Chondrocyte (in vitro differentiated cells): ENCODE measurements at places on chromosomes 1 and 21. TPM values are rescaled to one million over a fixed set of nuclear protein-coding genes. Genes with fewer than 3 reads are reported as not detected.

The LAMB3 gene
- 5.5 to 6.5 TPM (median 6.3 TPM) in 3 replicates for total RNA-seq

The FCGR3B gene
- total RNA-seq, result not detected in 3 replicates

The TSACC gene
- total RNA-seq, result not detected in 3 replicates

The HRNR gene
- not detected in 3 replicates for total RNA-seq

The CHAF1B gene
- total RNA-seq, result 2.6 to 7.9 TPM (median 3.6 TPM) in 3 replicates

The FCRLB gene
- total RNA-seq, result 0.28 to 0.35 TPM in 2 of 3 replicates, not detected in the other

The CFAP107 gene
- not detected in 3 replicates for total RNA-seq

The PAPPA2 gene
- 0.42 to 1.00 TPM (median 0.73 TPM) in 3 replicates for total RNA-seq

The SPRR1B gene
- not detected in 3 replicates for total RNA-seq

GRCh38 chr1:53511933-53512806 is 53.0 kb downstream of the DMRTB1 start:
- DNase-seq, result no peak

- DNase-seq, result no peak
Observed at GRCh38 chr21:26093122-26093521, 77.4 kb downstream of the APP start.

DNA sequence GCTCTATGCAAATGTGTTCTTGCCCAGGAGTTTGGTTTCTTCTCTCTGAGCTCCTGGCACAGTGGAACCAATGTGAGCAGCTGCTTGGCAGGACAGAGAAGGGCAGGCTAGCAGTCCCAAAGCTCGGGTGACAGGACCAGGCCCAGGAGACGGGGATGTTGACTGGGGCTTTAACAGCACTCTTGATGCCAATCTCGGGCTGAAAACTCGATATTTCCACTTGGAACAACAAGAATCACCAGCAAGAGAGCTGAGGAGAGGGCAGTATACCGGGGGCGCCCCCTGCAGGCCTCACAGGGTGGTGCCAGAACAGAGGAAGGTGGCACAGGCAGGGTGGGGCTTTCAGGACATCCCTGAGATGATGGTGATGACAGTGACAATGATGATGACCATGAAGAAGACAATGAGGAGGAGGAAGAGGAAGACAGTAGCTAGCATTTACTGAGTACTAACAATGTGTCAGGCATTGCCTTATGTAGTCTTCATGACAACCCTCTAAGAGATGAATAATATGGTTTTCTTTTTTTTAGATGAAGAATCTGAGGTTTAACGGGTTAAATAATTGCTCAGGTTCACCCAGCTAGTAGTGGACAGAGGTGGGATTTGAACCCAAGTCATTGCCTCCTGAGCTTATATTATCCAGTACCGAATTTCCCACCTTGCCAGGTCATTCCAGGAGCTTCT is 2.7 kb upstream of the KCNJ9 start:
- DNase-seq, result peak; percentile 37

GRCh38 chr1:62263006-62263813 is 56.0 kb downstream of the KANK4 start:
- no peak for DNase-seq

DNA sequence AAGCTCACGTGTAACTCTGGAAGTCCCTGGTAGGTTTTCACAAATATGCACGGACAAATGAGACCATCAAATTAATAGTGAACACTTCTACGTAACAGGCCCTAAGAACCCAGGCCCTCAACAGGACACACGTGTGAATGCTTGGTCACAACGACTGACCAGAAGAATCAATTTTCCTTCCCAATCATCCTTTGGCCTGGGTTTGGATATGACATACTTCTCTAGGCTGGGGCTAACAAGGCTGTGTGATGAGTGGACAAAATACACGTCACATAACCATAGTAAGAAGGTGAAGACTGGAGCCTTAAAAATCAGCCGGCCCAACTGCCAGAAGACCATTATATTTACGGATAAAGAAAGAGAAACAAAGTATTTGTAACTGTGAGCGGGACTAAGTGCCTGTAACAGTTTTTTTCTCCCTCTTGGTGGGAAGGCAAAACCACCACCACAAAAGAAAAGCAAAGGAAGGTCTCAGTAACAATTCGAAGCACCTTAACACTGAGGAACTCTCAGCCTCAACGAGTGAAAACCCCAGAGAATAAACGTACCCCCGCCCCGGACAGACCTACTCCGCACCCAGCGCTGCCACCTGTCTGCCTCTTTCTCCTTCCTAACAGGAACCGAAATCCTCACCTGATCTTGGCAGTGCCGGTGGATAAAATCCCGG is 450 bp downstream of the SDE2 start:
- no peak for DNase-seq

- DNase-seq, result no peak
Observed at GRCh38 chr1:115194506-115194905, 105.2 kb upstream of the TSPAN2 start.

DNA sequence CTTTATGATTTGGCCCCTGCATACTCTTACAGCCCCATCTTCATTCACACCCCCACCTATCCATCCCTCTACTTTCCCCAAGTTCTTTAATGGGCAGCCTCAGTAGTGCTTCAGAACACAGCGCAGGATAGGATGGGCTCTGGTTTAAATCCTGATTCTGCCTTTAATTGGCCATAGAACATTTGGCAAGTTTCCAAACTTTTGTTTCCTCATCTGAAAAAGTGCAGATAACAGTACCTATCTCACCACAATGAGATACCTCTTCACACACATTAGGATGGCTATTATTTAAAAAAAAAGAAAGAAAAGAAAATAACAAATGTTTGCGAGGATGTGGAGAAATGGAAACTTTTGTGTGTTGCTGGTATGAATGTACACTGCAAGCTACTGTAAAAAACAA is 142.5 kb upstream of the VANGL1 start:
- DNase-seq, result no peak

DNA sequence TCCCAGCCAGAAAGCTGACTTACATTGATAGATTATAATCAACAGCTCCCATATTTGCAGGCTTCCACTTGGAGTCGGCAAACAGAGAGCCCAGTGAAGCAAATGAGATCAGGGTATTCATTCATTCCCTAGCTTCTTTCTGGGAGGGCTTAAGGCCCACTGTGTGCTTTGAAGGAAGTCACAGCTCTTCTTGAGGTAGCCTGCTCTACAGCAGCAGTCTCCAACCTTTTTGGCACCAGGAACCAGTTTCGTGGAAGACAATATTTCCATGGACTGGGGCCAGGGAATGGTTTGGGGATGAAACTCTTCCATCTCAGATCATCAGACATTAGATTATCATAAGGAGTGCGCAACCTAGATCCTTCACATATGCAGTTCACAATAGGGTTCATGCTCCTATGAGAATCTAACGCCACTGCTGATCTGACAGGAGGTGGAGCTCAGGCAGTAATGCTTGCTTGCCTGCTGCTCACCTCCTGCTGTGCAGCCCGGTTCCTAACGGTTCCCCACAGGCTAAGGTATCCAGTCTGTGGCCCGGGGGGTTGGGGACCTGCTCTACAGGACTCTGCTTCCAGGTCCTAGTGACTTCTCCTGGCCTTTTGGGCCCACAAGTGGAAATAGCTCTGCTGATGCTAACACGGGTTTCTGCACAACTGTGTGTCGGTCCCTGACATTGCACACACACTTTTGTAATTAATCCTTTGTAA is 13.7 kb upstream of the ADAM30 start:
- no peak for DNase-seq

DNA sequence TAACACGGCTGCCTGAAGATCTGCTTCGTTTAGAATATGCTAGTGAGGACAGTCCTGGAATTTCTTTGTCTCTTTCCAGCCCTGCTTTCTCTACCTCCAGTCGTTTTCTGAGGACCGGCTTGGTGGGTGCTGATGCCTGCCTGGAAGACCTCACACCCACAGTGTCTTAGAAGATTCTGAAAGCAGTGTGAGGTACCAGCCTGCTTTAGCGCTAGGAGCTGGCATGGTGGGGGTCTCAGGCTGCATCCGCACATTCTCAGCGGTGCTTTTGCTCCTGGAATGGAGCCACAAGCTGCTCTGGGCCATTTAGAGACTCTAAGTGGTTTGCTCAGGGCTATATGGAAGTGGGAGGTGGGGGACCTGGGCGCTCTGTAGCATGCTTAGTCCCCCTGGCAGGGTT is 61.4 kb downstream of the CD247 start:
- no peak for DNase-seq

DNA sequence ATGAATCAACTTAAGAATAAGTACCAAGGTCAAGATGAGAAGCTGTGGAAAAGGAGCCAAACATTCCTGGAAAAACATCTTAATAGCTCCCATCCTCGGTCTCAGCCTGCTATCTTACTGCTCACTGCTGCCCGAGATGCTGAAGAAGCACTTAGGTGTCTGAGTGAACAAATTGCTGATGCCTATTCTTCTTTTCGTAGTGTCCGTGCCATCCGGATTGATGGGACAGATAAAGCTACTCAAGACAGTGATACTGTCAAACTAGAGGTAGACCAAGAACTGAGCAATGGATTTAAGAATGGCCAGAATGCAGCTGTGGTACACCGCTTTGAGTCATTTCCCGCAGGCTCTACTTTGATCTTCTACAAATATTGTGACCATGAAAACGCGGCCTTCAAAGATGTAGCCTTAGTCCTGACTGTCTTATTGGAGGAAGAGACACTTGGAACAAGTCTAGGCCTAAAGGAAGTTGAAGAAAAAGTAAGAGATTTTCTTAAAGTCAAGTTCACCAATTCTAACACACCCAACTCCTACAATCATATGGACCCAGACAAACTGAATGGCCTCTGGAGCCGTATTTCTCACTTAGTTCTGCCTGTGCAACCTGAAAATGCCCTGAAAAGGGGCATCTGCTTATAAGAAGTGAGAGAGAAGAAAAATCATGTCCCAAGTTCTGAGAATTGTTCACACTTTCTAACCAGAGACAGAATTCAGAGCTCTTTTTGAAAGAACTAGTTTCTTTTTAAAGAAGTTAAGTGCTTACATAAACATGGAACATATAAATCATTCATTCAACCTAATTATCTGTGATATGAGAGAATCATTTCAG is 35.7 kb downstream of the TOR1AIP1 start:
- no peak for DNase-seq

- no peak for DNase-seq
Observed at GRCh38 chr1:107946794-107947193, 18.2 kb downstream of the VAV3 start.

DNA sequence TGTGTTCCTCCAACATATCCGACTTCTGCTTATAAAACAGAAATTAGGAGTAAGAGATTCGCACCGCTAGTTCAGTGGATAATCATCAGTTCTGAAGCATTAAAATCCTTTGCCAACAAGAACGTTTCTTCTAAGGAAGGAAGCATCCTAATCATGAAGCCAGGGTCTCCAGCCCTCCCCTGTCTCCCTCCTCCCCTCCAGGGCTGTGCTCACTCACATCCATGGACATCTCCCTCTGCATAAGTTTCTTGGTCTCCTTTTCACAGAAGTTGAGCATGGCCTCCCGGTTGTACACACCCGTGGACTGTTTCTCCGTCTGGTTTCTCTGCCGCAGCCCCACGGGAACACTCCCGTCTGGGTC is 505 bp downstream of the LMOD1 start:
- no peak for DNase-seq

DNA sequence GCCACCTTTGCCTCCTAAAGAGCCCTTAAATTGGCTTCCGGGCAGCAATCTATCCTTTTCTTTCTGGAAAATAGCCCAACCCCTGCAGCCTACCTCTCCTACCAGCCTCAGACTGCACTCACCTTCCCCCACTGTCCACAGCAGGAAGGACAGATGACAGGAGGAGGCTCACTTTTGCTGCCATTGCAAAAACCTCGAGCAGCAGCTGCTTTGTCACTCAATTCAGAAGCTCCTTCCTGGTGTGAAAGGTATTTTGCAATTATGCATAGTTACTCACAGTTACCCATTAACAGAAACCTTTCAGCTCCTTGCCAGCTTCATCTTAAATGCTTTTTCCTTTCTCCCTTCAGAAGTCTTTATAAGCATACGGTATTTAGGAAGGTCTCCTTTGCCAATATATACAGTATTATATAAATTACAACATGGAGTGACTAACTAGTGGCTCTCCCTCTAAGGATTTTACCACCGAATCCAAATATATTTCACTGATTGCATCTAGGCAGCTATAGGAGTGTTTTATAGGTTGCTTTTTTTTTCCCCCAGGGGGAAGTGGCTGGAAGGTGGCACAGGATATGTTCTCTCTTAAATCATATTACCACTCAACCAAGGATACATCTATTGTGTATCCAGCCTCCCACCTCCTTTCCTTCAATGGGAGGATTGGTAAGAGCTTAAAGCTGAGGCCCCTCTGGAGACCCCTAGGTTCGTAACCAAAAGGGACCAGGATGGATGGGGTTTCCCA is 142.1 kb upstream of the IPO9 start:
- DNase-seq, result no peak

DNA sequence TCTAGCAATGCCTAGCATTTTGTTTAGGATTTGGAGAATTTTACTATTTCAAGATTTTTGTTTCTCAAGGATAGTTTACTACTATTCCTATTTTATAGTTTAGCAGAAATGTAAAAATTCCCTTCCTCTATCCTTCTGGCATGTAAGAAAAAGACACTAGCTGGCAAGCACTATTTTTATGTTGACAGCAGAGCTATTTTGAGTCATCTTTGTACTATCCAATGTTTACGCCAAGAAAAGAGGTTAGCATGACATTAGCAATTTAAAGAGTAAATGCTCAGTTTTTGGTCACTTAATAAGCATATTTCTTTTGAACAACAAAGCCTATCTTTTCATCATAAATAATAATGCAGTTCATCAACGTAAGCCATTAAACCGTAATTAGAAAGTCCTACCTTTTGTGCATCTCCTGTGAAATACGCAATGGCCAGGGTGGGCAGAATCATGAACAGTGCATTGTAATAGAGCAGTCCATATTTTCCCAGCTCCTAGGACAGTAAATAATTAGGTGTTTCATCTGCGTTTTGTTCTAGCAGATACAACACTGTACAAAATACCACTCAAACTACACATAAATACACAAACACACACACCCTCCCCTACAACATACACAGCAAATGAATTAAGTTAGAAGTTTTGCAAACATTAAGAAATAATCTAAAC is 12.0 kb downstream of the SLC35D1 start:
- DNase-seq, result no peak

- DNase-seq, result no peak
Observed at GRCh38 chr1:209302779-209303568, 280.5 kb upstream of the CAMK1G start.

GRCh38 chr1:183296782-183297181 is 110.7 kb downstream of the LAMC2 start:
- no peak for DNase-seq

DNA sequence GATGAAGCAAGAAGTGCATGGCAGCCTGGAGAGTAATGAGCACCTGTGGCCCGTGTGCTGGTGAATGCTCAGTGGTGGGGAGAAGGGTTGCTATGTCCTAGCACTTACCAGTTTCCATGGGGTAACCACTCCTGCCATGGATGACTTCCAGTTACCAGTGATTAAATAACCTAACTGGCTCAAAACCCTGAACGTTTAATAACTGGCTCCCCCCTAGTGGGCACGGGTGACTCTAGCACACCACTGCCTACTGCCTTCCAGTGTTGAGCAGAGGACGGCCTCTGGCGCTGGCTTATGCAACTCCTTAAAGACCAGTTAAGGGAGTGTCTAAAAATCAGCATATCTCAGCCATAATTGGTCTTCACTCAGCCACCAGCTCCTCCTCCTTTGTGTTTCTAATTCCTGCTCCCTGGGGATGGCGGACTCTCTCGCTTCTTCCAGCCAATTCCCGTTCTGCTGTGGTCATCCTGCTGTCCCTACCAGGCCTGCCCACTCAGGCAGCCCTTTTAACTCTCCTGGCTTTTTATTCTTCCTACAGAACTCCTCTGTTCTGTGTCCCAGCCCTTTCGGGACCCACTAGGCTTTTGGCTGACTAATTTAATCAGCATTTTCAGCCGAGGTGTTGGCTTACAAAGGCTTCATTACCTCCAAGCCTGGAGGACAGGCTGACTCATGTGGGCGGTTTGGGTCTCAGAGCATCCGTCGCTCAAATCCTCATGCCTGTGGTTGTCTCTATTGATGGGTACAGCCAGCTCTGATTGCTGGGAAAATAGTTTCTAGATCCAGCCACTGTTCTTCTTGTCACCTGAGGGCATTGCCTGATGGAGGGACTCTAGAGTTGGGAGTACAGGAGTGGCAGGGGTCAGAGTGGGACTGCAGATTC is 332.4 kb downstream of the CAMTA1 start:
- DNase-seq, result no peak
